ENCODE measurements at places on chromosomes 12 and 14.

- DNase-seq = no peak
These were observed 143.0 kb upstream of the CPNE8 start for GRCh38 chr12:39048395-39048794.

GRCh38 chr12:68306564-68306963 lies 25.6 kb downstream of the MDM1 start:
- no peak for DNase-seq

DNA sequence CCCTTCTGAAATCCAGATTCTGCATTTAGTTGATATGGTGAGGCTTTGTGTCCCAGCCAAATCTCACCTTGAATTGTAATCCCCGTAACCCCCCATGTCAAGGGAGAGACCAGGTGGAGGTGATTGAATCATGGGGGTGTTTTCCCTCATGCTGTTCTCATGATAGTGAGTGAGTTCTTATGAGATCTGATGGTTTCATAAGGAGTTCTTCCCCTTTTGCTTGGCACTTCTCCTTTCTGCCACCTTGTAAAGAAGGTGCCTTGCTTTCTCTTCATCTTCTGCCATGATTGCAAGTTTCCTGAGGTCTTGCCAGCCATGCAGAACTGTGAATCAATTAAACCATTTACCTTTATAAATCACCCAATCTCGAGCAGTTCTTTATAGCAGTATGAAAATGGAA lies 23.1 kb upstream of the C12orf42 start:
- DNase-seq = no peak

DNA sequence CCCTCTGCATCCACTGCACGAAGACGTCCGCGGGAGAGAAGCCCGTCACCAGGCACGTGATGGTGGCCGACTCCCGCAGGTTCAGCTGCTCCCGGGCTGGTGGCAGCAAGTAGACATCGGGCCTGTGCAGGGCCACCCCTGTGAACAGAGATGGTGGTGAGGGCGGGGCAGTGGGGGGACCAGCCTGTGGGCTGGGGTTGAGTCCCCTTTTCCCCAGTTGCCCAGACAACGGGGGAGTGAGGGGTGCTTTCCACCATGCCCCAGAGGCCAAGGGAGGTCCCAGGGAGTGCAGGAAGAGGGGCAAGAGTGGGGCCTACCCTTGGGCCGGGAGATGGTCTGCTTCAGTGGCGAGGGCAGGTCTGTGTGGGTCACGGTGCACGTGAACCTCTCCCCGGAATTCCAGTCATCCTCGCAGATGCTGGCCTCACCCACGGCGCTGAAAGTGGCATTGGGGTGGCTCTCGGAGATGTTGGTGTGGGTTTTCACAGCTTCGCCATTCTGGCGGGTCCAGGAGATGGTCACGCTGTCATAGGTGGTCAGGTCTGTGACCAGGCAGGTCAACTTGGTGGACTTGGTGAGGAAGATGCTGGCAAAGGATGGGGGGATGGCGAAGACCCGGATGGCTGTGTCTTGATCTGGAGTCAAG lies 328.3 kb downstream of the TMEM121 start:
- no peak for DNase-seq

GRCh38 chr12:104494137-104494792 lies 37.5 kb downstream of the CHST11 start:
- DNase-seq = no peak

DNA sequence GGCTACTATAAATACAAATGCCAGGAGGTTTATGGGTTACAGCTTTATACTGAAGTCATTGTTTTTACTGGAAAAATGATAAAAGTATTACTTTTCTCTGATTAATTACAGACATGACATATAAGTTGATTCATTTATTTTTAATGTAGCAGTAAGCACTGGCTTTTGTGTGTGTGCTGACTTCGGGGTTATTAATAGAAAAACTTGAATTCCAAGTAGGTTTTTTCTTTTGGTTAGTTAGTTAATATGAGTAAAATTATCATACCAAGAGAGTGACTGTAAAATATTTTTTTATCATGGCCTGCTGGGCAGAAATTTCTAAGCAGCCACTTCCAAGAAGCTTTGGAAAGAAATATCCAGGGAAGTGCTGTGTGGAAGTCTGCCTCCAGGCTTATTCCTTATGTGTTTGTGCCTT lies 56.4 kb downstream of the IFT81 start:
- DNase-seq = no peak

- DNase-seq = no peak
These were observed 3.4 kb downstream of the GALNT16 start for GRCh38 chr14:69263364-69263763.

DNA sequence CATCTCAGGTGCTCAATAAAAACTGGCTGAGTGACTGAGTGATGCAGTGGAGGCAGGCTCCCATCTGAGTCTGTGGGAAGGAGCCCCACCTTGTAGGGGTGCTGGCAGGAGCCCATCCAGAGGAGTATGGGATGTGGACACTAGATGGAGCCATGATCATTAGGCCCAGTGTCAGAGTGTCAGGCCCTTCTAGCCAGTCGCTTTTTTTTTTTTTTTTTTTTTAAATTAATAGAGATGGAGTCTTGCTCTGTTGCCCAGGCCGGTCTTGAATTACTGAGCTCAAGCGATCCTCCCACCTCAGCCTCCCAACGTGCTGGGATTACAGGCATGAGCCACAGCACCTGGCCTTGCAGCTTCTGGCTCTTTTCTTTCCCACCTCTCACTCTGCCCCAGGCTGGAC lies 11.5 kb downstream of the RITA1 start:
- peak; percentile 43 for DNase-seq

DNA sequence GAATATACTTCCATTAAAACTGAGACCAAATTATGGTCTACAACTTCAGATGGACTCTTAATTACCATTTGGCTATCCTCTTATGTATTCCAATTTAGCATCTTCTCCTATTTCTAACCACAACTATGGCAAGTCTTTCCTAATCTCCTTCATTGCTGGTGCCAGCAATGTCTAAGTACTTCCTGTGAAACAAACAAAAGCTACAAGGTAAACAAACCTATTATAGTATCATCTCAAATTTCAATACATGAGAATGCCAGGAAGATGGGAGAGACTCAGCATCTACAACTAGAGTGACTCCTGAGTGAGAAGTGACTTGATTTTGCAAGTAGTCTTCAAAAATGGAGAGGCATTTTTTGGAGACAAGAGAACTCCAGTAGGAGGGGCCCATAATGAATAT lies 202.9 kb upstream of the ATXN7L3B start:
- no peak for DNase-seq

- no peak for DNase-seq
These were observed 678.5 kb upstream of the FOXG1 start for GRCh38 chr14:28088125-28088524.

DNA sequence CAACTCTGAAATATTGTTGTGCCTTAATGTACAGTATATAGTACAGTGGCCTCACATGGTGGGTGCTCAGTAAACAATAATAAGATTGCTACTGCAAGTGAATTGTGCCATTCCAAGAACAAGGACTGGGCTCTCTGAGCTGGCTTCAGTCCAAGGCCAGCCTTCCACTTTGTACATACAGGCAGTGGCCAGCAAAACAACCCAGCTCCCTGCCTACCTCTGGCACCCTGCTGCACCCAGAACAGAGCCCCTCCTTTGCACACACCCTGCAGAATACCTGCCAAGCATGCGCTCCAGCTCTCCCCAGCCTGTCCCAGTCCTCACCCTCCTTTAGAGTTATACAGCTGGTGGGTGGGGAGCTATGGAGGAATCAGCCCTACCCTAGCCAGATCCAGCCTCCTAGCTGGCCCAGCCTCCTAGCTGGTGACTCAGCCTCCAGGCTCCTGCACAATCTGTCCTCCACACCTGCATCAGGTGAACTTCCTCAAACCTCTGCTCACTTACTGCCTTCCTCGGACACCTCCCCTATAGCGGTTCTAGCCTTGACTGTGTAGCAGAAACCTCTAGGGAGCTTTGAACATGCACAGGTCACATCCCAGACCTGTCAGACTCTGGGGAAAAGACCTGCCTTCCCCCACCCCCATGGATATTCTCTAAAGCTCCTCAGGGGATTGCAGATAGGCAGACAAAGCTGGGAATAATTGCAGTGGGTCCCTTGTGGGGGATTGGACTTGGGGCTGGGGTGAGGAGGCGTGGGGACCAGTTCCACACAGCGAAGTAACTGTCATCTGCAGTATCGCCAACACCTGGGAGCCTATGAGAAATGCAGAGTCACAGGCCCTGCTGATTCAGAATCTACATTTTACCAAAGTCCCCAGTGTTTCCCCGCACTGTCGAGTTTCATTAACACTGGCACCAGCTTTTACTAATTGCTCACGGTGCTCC lies 17.9 kb downstream of the ZDHHC22 start:
- no peak for DNase-seq

GRCh38 chr14:54652188-54652587 lies 85.3 kb downstream of the SAMD4A start:
- DNase-seq = no peak

DNA sequence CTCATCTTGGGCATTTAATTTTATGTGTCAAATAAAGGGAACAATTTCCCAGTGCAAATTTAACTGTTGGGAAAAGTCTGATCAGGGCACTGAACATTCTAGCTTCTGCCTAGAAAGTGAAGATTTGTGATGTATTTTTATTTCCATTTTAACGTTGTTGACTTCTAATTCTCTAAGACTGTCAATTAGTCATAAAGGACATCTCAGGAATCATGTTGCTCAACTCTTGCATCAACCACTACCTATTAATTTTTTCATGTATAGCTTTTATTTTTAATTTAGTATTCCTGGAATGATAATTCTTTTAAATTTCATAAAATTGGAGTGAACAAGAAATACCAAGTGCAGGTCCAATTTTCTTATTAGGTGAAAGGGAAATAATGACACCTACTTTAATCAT lies 87.9 kb upstream of the METAP2 start:
- no peak for DNase-seq

- DNase-seq = no peak
These were observed 15.2 kb downstream of the HHIPL1 start for GRCh38 chr14:99660006-99660566.

GRCh38 chr14:71228711-71229110 lies 321.5 kb downstream of the PCNX1 start:
- no peak for DNase-seq

GRCh38 chr14:61343991-61344405 lies 22.6 kb downstream of the PRKCH start:
- DNase-seq = no peak

DNA sequence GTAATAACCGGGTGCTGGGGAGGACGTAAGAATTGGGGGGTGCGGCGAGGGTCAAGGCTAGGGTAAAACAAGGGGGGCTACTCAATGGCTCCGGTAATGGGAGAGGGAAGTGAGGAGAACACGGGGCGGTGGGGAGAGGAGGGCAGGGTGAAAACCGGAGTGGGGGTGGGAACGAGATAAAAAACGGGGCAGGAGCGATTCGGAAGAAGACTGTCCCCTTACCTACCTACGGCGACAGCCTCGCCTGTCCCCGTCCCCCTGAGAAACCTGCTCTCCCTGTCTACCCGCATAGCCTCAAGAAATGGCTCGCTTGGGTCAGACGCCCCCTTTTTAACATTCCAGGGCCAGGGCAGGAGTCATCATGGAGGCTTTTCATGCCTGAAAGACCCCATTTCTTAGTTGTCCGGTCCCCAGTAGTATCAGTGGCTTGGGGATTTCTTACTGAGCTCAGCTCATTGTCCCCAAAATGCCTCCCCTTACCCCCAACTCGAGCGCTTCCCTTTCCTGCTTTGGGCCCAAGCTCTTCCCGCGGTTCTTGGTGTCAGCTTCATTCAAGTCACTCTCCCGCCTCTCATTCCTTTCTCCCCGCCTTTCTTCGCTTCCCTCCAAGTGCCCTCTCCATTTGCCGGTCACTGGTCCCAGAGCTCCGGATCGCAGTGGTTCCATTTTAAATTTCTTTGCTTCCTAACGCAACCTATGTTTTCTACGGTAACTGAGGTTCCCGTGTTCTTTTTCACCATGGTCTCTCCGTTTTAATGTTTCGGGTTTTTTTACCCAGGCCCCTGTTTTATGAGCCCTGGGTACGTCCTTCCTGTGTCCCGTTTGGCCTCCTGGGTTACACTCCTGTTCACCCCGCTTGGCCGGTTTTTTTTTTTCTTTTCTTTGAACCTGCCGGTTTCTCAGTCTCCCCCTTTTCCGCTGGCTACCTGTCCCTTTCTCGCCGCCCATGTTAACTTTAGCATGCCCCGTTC lies 1.2 kb upstream of the WSB2 start:
- no peak for DNase-seq

- DNase-seq = no peak
These were observed 2.1 kb downstream of the TMEM30B start for GRCh38 chr14:61279082-61279481.
